ENCODE measurements at places on chromosomes 6 and 20.

DNA sequence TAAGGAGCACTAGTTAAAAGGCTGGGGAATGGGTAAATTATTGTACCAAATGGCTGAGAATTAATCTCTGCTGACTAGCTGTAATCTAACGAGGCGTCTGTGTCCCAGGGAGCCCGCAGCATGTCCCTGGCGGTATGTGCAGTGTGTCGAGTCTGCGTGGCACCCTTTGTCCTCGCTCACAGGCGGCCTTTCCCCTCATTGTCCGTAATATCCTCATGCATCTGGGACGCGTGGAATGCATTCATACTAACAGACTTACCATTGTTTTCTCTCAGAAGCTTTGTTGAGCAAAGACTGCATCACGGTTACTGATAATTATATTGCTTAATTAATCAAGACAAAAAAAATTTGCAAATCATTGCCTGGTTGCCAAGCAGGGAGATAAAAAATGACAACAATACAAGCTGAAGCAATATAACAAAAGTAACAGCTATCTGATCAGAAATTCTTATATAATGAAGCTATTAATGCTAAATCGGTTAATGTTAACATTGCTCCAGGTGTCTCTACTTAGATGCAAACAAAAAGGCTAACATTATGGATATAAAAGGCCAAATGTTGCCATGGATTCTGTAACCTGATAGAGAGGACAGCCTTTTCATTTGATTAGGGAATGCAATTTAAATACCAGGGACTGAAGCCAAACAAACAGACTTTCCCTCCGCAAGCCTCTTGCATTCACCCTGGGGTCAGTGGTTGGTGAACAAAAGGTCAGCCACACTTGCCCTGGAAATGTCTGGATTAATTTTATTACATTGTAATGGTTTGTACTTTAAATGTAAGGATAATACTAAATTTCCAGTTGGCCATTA, 124.8 kb downstream of the INSM1 start:
- DNase-seq: no peak

DNA sequence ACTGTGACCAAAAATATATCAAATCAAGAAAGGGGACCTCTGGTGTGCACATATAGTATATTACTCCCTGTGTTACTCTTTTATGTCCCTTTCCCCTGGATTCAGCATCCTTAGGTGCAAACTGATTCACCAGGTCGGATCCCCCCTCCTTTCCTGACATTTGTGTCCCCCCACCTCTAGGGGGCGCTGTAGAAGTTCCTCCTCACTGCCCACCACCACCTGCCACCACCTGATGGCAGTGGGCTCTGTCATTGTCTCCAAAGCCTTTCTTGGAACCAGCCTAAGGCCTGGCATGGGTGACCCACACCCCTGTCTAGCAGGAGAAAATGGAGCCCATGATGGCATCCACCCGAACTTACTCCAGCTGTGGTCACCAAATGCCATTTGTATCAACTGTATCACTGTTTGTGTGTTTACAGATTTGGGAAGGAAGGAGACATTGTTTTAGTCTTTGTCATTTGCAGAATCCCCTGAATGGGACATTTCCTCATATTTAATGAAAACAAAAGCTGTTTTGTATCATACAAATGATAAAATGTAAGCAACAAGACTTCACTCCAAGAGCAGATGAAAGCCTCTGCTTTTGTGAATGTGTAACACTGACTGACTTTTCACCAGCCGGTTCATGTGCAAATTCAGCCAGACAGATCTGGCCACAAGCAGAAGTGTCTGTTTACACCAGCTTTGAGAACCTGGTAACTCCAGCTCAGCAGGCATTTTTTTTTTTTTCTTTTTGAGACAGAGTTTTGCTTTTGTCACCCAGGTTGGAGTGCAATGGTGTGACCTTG, 66.2 kb downstream of the ARMC2 start:
- peak; percentile 17 for DNase-seq

- no peak for DNase-seq
These were observed 60.2 kb downstream of the SCML4 start for GRCh38 chr6:107763946-107764345.

- no peak for DNase-seq
These were observed 38.3 kb upstream of the HMGCLL1 start for GRCh38 chr6:55617272-55617671.

GRCh38 chr6:11929241-11929835, 82.8 kb upstream of the HIVEP1 start:
- DNase-seq: no peak

- no peak for DNase-seq
These were observed 79.2 kb downstream of the PRND start for GRCh38 chr20:4800676-4801449.

GRCh38 chr20:34713194-34713943, 9.2 kb downstream of the TP53INP2 start:
- DNase-seq: no peak

- no peak for DNase-seq
These were observed 79.0 kb upstream of the BMP5 start for GRCh38 chr6:55954436-55954835.

GRCh38 chr6:15674690-15675386, 12.0 kb upstream of the DTNBP1 start:
- no peak for DNase-seq

DNA sequence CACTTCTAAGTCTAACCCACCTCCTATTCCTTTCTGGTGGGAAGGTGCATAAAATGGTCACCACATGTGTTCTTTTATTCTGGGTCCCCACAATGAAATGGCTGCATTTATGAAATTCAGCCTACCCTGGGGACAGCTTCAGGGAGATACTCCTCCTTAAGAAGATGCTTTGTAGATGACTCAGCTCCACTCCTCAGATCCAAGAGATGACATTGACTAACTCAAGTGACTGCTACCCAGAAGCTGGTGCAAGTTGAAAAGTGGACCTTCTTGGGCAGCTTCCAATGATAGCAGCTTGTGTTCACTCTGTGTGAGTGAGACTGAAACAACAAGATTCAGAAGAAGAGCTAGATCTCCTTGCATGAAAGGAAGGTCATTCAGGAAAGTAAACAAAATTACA, 113.4 kb downstream of the SCP2D1 start:
- no peak for DNase-seq

GRCh38 chr6:54970337-54970736, 123.8 kb downstream of the FAM83B start:
- DNase-seq: no peak

DNA sequence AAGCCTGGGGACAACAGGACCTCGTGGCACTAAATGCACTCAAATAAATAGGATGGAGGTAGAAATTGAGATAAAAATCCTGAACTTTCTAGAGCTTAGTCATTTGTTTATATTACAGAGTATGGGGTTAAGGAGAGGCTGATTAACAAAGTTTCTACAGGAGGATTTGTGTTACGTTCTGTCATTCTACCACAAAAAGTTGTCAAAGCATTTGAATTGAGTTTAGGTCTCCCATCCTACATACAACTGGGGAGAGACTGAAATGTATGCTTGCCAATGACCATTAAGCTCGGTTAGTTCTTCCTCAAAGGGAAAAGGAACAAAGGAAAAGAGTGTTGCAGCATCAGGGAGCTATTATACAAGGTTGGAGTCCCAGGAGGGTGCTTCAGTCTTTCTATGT, 597.9 kb downstream of the COL12A1 start:
- no peak for DNase-seq

DNA sequence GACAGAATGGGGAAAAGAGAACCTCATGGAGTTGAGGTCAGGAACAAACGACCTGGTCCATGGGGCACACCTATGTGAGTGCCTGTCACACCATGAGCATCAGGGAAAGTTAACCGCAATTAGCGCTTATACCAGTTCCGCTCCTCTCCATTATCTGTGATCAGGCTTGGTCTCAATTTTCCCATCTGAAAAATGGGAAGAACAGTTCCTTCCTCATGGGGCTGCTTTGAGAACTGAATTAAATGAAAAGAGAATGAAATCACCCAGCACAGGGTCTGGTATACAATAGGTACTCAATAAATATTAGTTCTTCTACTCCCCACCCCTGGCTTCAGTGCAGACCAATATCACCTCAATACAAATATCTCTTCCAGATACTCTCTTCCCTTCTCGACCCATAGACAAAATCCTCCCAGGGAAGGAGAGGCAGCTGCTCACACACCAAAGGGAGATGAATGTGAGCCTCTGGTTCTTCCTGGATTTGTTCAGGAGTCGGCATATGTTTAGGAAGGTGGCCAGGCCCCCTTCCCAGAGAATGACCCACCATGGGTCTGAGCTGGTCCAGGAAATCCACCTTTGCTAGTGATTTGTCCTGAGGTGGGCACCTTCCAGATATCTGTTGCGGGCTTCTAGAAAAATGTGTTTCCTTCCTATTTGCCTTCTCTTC, 2.4 kb upstream of the PTGIS start:
- no peak for DNase-seq

DNA sequence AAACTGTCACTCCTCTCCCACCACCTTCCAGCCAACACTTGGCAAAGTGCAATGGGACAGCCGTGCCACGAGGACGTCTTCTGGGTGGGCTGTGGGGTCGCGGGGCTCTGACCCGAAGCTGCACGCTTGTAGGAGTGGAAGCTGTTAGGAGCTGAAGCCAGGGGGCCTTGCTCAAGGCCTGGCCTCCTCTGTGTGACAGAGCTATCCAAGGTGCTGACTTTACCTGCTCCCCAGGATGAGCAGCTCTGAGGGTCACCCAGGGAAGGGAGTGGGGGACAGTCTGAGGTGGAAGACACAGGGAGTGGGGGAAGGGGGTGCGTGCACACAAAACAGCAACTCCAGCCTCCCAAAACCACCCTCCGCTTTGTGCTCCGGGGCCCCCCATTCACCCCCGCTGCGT, 17.5 kb upstream of the CHRNA4 start:
- no peak for DNase-seq

DNA sequence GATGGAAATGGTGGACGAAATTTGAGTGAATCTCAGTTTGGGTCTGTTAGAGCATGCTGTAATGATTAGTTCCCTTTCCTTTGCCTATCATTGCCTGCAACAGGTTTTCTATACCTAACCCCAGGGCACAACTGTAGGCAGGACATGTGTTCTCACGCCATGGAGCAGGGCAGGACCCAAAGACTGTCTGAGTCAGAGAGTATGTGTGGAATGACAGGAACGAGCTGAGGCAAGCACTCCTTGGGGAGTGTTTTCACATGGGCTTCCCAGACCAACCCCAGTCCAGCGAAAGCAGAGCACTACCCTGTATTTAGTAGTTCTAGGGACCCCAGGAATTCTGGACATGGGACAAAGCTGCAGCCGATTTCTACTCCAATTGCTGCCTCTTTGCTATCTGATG, 234.2 kb downstream of the HACE1 start:
- DNase-seq: no peak

- DNase-seq: no peak
These were observed 327.5 kb downstream of the NRN1 start for GRCh38 chr6:5679270-5679669.

- no peak for DNase-seq
These were observed 51.3 kb downstream of the KLHL32 start for GRCh38 chr6:96975852-96976251.

- DNase-seq: no peak
These were observed 192.5 kb upstream of the RREB1 start for GRCh38 chr6:6915219-6915618.

DNA sequence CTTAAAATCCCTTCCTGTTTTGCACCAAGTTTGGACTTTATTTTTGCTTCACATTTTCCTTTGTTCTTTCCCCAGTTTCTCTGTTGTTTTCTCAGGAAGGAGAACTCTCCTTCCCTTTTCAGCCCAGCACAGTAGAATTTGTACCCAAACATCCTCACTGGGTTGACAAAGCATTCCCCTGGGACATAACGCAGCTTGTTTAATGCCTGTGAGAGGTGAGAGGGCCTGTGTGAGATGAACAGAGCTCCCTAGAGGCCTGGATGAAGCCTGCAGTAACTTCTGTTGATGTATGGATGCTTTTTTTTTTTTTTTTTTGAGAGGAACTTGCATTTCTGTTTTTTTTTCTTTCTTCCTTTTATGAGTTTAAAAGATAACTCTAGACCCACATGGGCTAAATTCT, 104.9 kb upstream of the SLC22A23 start:
- DNase-seq: no peak

- DNase-seq: no peak
These were observed 70.0 kb downstream of the ZFAND3 start for GRCh38 chr6:37889486-37889885.

GRCh38 chr6:167298127-167298526, 7.0 kb downstream of the UNC93A start:
- no peak for DNase-seq

GRCh38 chr6:23302514-23302913, 733.1 kb downstream of the HDGFL1 start:
- no peak for DNase-seq

DNA sequence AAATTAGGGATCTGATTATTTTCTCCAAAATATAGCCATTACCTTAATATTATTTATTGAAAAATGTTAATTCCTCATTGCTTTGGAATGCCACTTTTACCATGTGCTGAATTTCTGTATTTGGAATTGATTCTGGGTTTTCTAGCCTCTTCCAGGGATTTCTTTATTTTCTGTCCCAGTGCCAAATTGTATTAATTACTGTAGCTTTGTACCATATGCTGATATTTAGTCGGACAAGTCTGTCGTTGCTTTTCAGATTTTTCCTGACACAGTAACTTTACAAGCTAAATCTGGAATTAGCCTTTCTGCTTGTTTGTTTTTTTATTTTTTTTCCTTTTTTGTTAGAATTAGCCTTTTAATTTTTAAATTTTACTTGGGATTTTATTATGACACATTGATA, 10.9 kb upstream of the TMEM14B start:
- DNase-seq: no peak

GRCh38 chr6:43570876-43571441, 4.9 kb downstream of the XPO5 start:
- DNase-seq: no peak

- no peak for DNase-seq
These were observed 3.3 kb downstream of the PDE7B start for GRCh38 chr6:135854799-135855198.

DNA sequence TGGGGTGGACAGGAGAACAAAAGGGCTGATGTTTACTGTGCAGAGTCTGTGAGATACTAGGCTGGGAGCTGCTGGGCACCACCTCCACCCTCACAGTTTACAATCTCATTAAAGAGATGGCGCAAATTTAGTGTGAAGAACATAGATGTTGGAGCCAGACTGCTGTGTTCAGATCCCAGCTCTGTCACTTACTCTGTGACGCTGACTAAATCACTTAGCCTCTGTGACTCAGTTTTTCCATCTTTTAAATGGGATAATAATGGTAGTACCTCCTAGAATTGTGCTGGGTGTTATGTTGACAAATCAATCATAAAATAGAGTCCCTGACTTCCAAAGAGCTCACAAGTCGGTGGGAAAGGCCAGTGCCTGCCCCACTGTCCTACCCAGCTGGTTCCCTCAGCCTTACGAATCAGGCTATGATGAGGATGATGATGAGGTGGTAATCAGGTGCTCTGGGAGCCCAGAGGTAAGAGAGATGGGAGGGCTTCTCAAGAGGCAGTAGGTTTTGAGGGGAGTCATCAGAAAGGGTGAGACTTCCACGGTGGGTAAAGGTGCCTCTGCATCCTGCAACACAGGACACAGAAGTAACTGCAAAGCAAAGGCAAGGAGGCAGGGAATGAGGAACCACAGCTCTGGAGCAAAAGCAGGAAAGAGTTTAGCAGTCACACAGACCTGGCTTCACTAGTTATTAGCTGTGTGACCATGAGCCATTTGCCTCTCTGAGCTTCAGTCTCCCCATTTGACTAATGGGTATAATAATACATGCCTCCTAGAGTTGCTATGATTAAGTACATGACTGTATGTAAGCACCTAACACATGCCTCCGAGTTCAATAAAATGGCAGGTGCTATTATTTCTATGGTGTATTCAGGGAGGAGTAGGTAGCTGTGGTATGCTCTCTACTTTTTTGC, 8.9 kb downstream of the FYN start:
- no peak for DNase-seq
